ENCODE measurements at places on chromosomes 7 and 10.

GRCh38 chr10:11435581-11435981 is 175.9 kb downstream of the USP6NL start:
- DNase-seq, result no peak

GRCh38 chr10:72622271-72622670 is 3.6 kb downstream of the MICU1 start:
- no peak for DNase-seq

GRCh38 chr7:154975984-154976383 is 26.9 kb downstream of the PAXIP1 start:
- DNase-seq, result no peak

DNA sequence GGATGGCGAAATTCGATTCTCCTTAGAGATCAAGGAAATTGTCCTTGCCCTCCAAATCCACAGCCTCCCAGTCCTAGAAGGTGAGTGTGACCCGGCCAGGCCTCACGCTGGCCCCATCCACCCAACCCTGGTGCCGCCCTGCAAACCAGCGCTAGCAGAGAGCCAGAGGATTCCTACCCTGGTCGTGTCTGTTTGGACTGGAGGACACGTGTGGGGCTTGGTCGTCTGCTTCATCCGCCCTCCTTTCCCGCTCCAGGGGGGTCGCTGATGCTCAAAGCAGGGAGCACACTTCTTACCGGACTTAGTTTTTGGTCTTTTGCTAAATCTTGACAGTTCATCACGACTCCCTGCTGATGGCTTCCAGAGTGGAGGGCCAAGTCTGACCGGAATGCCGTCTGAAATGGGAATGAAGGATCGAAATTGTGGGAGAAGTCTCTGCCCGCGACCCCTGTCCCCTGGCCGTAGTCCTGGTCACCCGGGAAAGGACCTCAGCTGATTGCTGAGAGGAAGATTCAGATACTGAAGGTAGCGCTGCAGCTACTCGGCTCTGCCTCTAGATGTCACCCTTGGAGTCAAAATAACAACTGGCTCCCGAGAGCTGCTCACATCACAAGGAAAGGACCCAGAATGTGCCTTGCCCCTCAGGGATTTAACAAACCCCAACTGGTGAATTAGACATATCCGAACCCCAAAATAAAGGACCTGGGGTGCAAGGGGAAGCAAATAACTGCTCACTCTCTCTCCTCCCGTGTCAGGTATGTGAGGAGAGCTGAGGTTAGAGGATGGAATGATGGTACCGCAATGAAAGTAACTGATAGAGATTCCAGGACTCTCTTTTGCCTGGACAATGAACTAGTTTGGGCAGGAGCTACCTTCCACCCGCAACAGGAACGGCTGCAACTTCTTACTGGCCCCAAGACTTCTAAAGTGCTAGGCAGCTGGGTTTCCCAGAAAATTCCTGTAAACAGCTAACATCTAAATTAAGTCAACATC is 23.5 kb upstream of the ORC5 start:
- DNase-seq, result no peak

DNA sequence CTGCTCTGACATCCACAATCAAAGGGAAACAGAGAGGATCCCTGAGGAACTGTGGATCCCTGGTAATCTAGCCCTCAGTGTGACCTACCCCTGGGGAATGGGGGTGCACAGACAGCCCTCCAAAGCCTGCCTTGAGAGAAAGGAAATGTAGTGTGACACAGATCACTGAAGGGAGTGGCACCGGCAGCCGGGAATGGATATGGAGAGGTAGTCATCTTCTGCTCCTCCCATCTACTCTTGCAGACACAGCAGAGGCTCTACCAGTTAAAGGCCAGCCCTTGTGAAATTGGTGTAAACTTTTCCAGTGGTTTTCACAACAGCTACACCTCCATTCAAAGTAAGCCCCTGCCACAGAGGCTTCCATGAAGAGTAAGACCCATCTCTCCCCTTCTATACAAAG is 144.4 kb downstream of the PCDH15 start:
- DNase-seq, result no peak

DNA sequence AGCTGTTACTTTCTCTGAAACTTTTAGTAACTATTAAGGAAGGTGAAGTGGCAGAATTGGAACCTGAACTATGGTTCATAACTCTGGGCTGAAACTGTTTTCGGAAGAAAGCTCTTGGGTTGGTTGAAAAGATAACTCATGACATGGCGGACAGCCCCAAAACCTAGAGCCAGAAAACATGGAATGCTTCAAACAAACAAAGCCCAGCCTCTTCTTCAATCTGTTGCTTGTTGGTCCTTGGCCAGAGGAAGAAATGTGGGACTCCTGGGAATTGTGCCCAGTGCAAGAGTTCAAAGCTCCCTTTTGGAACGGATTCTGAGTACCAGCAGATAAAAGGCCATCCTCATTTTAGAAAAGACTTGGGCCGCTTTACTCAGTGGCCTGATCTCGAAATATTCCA is 52.9 kb upstream of the CACNB2 start:
- DNase-seq, result no peak

GRCh38 chr7:95749044-95749443 is 23.3 kb upstream of the DYNC1I1 start:
- DNase-seq, result no peak

DNA sequence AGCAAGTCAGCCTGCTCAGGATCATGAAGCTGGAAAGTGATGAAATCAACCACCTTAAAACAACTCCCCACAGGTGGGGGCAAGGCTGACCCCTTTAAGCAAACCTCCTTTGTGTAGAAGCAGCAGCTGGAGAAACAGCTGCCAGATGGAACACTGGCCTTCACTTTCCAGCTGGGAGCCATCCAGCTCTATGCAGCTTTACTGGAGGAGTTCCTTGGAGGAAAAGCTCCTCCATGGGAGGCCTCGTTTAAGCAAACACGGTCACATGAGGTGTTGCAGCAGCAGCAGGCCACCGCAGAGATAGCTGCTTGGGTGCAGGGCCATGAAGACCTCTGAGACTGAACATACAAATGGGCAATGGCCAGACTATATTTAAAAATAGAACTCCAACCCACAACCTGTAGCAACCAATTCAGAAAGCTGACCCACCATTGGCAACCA is 13.0 kb upstream of the DLG5 start:
- peak; percentile 70 for DNase-seq

DNA sequence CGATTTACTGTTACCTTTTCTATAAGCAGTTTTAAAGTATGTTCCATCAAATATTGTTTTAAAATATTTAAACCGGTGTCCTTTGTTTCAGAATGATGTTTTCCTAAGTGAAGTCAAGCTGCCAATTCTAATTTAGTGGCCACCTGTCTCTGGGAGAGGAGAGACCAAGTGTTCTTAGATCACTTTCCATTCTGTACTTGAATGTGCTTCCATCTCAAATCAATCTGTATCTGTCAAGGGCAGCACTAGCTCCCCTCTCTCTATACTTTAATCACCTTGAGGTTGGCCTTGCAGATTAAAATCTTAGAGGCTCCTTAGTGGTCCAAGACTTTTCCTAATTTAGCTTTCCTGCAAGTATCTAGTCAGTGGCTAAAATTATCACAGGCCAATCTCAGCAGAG is 49.6 kb downstream of the LGI1 start:
- no peak for DNase-seq

- peak; percentile 4 for DNase-seq
Observed at GRCh38 chr7:14258441-14258840, 269.0 kb upstream of the ETV1 start.

- no peak for DNase-seq
Observed at GRCh38 chr10:76549171-76549570, 1088.4 kb downstream of the KCNMA1 start.

DNA sequence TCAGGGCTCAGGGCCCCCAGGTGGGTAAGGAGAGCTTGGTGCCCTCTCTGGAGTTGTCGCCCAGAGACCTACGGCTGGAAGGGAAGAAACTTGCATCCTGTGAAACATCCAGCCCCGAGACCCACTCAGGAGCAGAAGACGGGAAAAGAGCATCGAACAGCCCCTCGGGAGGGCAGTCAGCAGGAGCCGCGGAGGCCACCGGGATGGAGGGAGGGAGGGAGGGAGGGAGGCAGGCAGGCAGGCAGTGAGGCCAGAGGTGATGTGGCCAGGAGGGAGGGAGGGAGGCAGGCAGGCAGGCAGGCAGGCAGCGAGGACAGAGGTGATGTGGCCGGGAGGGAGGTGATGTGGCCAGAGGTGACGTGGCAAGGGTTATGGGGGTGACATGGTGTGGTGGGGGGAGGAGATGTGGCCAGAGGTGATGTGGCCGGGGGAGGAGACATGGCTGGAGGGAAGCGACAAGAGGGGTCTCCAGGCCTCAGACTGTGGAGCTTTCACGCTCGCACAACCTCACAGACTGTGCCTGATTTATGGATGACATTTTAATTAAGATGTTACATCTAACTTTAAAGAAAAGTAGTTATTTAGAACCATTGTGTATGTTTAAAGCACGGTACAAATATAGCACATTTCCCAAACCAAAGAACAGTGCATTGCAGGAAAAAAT is 141.1 kb downstream of the DIP2C start:
- DNase-seq, result no peak

DNA sequence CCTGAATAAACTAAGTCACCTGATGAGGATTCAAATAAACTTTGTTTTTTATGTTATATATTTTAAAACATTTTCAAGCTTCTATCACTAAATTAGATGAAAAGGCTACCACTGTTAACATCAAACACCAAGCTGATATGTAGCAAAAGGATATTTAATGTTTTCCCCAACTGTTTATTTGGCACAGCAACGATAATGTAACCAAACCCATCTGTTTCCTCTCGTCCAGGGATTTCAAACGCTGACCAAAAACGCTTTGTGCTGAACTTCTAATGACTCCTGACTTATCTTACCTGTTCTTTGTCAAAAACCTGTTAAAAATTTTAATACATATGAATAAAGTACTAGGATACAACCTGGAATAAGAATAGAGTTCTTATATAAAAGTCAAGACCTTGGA is 30.5 kb downstream of the DCLRE1A start:
- no peak for DNase-seq

- no peak for DNase-seq
Observed at GRCh38 chr10:61673360-61673759, 10.6 kb downstream of the CABCOCO1 start.

GRCh38 chr10:97319671-97320479 is 804 bp downstream of the FRAT1 start:
- no peak for DNase-seq

DNA sequence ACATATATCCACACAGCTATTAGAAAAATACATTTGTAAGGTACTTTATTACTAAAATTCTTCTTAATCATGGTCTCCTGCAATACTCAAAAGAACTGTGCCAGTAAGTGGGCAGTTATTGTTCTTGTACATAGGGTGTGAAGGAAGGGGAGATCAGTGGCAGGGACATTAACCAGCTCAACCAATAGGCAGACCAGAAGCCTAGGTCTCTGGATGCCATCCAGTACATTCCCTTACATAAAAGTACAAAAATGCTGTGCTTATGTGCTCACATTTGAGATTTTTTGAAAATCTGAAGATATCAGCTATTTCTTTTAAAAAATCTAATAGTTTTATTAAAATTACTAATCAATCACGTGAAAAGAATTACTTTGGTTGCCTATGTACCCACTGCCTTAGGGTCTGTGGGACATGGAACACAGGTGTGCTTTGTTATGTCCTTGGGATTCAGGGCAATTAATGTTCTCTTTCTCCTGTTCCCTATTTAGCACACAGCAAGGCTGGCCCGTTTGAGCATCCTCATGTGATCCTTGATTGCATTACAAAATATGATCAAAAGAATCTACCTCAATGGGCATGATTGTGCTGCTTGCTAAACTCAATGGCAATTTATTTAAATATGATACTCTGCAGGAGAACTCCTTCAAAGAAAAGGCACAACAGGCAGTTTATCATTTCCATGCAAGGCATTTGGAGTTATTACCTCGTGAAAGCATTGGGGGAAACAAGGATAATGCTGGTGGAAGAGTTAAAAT is 22.7 kb downstream of the TWIST1 start:
- no peak for DNase-seq
